Hair follicle dermal papilla cell (primary cell): ENCODE measurements at places on chromosomes 3 and 15. TPM values are rescaled to one million over a fixed set of nuclear protein-coding genes. Genes with fewer than 3 reads are reported as not detected.

Gene GUCA1C
- total RNA-seq: not detected in 2 replicates

Gene GOLGA8T
- total RNA-seq: 0.16 TPM in 1 of 2 replicates, not detected in the other

Gene PRR23B
- total RNA-seq: not detected in 2 replicates

Gene EPHA3
- 0.24 and 0.65 TPM in 2 replicates for total RNA-seq

Gene GOLGA6L4
- total RNA-seq: 1.3 and 1.5 TPM in 2 replicates

Gene CKMT1A
- not detected in 2 replicates for total RNA-seq

Gene GOLGA6A
- not detected in 2 replicates for total RNA-seq

Gene CASR
- not detected in 2 replicates for total RNA-seq

Gene PLIN1
- 0.16 TPM in 1 of 2 replicates, not detected in the other for total RNA-seq

Gene GRAMD2A
- 0.32 and 0.61 TPM in 2 replicates for total RNA-seq

Gene ONECUT1
- total RNA-seq: 0.12 TPM in 1 of 2 replicates, not detected in the other

Gene RFTN1
- total RNA-seq: 116 and 126 TPM in 2 replicates

Gene CDHR4
- total RNA-seq: not detected in 2 replicates

Gene SLC51B
- not detected in 2 replicates for total RNA-seq

Gene FGD5
- 0.12 and 0.16 TPM in 2 replicates for total RNA-seq

Gene CMTM8
- 0.16 TPM in 1 of 2 replicates, not detected in the other for total RNA-seq

Gene TTLL13
- total RNA-seq: 0.16 TPM in 1 of 2 replicates, not detected in the other

Gene KNG1
- not detected in 2 replicates for total RNA-seq

Gene ARL14
- not detected in 2 replicates for total RNA-seq

Gene PIF1
- 3.6 and 8.4 TPM in 2 replicates for total RNA-seq

Gene ZPLD1
- total RNA-seq: not detected in 2 replicates

Gene BFSP2
- total RNA-seq: not detected in 2 replicates

Gene COL7A1
- total RNA-seq: 57.8 and 66.9 TPM in 2 replicates

Gene BRK1
- total RNA-seq: 73.0 and 83.7 TPM in 2 replicates

Gene NDN
- total RNA-seq: 67.3 and 68.5 TPM in 2 replicates

Gene IGSF10
- 27.7 and 58.1 TPM in 2 replicates for total RNA-seq

Gene VGLL4
- total RNA-seq: 87.5 and 151 TPM in 2 replicates

Gene TMEM158
- 64.1 and 95.2 TPM in 2 replicates for total RNA-seq

Gene DUSP7
- total RNA-seq: 39.0 and 39.6 TPM in 2 replicates

Gene CALML4
- 3.2 and 3.3 TPM in 2 replicates for total RNA-seq

Gene C3orf70
- total RNA-seq: 0.61 and 1.3 TPM in 2 replicates

Gene EDEM1
- 37.6 and 47.2 TPM in 2 replicates for total RNA-seq

Gene CCR9
- not detected in 2 replicates for total RNA-seq

Gene CGNL1
- 0.49 and 0.65 TPM in 2 replicates for total RNA-seq

Gene LMAN1L
- total RNA-seq: not detected in 2 replicates

Gene WNT5A
- total RNA-seq: 1,597 and 1,630 TPM in 2 replicates

Gene ADCY5
- total RNA-seq: 0.97 and 1.3 TPM in 2 replicates

Gene GRM7
- total RNA-seq: 0.16 TPM in 1 of 2 replicates, not detected in the other

Gene SLC51A
- not detected in 2 replicates for total RNA-seq

Gene SKOR1
- 0.24 and 0.49 TPM in 2 replicates for total RNA-seq

Gene FEZF2
- not detected in 2 replicates for total RNA-seq

Gene ITIH1
- not detected in 2 replicates for total RNA-seq

Gene GMNC
- under 0.01 and 0.12 TPM in 2 replicates for total RNA-seq

Gene MUC20
- 0.49 and 0.65 TPM in 2 replicates for total RNA-seq

Gene ERICH6
- 0.32 and 0.49 TPM in 2 replicates for total RNA-seq

Gene OXTR
- 17.7 and 41.3 TPM in 2 replicates for total RNA-seq

Gene ABHD17C
- total RNA-seq: 8.9 and 14.5 TPM in 2 replicates

Gene ECE2
- not detected in 2 replicates for total RNA-seq
